Left hindlimb (tissue), 1 donor: ENCODE measurements at places on chromosomes 16 and 17.

DNA sequence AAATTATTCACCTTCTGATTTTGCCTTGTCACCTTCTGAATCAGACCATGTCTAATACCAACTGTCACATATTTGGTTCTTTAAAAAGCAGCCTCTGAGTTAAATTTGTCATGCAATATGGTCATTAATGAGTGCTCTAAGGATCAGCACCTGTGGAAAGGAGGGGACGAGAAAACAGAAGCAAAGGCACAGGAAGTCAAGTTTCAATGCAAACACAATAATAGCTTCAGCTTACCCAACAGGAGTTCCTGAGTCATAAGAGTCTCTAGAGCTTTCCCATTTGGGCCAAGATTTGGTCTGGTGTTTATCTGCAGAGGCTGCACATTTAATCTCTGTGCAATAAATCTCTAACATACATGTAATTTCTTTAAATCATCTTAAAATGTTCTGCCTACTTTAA, 889.8 kb downstream of the CDH8 start:
- DNase-seq = no peak

- peak; percentile 73 for DNase-seq
Measured at GRCh38 chr17:4900231-4901107, 1.1 kb downstream of the C17orf107 start.

GRCh38 chr17:78634154-78634553, 57.0 kb upstream of the DNAH17 start:
- no peak for DNase-seq

DNA sequence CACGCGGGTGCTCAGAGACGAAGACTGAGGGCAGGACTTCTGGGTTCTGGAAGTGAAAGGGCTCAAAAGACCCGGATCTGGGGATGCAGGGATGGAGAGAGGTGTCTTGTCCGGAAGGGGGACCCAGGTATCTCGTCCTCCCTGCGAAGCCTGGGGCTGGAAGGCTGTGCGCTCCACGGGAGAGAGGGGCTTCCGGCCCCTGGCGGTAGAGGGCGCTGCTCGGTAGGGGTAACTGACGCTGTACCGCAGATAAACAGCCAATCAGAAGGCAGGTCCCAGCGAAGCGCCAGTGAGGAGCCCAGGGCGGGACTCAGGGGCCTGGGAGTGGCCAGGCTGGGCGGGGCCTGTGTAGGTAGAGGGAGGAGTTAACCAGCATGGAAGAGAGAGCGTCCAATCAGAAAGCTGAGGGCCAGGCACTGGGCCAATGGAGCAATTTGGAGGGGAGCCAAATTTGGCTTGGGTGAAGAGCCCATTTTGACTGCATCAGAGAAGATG, 804 bp downstream of the TGFB1I1 start:
- peak; percentile 91 for DNase-seq

GRCh38 chr17:29918922-29919856, 10.8 kb downstream of the SSH2 start:
- DNase-seq = no peak
